Omental fat pad (tissue), 4 donors: ENCODE measurements at places on chromosomes 16 and 17. TPM values are rescaled to one million over a fixed set of nuclear protein-coding genes. Genes with fewer than 3 reads are reported as not detected.

The FADS6 gene
- total RNA-seq: not detected

The SIAH1 gene
- 37.2 TPM for total RNA-seq

The CD300LB gene
- 1.0 TPM for total RNA-seq

The KCNAB3 gene
- total RNA-seq: 1.6 TPM

The C17orf113 gene
- 0.63 TPM for total RNA-seq

DNA sequence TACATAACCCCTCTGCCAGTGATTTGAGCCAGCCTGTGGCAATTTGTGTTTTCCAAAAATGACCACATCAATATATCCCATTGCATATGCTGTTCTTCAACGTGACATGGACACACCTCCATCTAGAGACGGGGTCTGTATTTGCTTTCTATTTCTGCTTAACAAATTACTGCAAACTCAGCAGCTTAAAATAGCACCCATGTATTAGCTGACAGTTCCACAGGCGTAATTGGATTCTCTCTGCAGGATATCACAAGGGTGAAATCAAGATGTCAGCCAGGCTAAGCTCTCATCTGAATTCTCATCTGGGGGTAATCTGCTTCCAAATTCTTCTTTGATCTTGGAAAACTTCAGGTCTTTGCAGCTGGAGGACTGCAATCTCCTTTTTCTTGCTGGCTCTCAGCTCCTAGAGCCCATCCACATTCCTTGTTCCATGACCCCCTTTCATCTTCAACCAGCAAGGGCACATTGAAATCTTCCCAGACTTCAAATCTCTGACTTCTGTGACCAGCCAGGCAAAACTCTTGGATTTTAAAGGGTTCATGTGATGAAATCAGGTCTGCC, 8.2 kb downstream of the KRT9 start:
- DNase-seq: no peak

- DNase-seq: no peak
These were observed 15.0 kb downstream of the TRIM25 start for GRCh38 chr17:56898874-56899273.

GRCh38 chr17:31289790-31290189, 7.2 kb downstream of the OMG start:
- no peak for DNase-seq

GRCh38 chr16:55146966-55147365, 177.0 kb upstream of the IRX6 start:
- no peak for DNase-seq

GRCh38 chr16:9323170-9323569, 231.7 kb downstream of the HAPSTR1 start:
- DNase-seq: no peak

GRCh38 chr16:56743840-56744239, 13.9 kb downstream of the NUP93 start:
- DNase-seq: no peak
